ENCODE measurements at places on chromosomes 13 and 19. TPM values are rescaled to one million over a fixed set of nuclear protein-coding genes. Genes with fewer than 3 reads are reported as not detected.

GRCh38 chr19:34259367-34260095 lies 5.2 kb downstream of the GARRE1 start:
- no peak for DNase-seq

The MED16 gene
- 63.7 TPM for total RNA-seq

GRCh38 chr19:2426611-2427428 lies 566 bp downstream of the TIMM13 start:
- peak; percentile 63 for DNase-seq

The SWSAP1 gene
- total RNA-seq, result 0.76 TPM

DNA sequence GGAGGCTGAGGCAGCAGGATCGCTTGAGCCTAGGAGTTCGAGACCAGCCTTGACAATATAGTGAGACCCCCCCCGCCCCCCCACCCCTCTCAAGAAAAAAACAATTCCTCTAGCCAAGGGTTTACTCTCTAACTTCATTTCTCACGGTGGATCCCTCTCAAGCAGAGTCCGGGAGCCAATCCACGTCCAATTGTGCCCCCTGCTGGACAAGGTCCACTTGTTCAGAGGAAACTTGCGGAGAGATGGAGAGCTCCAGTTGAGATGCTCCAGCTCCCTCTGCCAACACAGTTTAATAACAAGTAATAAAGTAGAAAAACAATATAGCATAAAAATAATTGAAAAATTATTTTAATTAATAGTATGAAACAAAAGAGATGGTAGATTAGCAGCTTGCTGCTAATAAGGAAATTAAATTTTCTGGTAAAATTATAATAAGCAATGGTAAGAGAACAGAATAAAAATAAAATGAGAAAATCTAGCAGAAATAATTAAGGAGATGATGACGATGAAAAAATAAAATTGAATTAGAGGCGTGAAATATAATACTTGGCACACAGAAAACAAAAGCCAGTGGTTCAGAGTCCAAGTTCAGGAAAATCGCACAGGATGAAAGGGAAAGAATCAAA lies 14.5 kb upstream of the SIGLEC14 start:
- peak; percentile 82 for DNase-seq

DNA sequence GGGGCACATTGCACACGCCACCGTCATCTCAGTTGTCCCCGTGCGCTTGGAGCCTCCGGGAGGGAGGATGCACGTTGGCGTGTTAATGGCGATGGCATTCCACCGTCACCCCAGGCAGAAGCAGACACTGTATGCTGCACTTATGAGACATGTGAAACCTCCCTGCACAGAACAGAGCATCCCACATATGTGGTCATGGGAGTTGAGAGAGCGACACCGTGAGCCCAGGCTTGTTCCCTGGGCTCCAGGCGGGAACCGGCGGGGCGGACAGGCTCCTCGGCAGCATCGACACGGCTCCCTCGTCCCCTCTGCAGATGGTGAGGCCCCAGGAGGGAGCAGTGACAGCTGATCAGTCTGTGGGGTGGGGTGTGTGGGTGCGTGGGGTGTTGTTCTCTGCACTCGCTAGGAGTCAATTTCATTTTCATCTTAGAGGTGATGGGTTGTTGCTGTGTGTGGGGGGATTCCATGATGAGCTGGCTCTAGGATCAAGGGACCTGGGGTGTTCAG lies 40.4 kb downstream of the CRTC1 start:
- DNase-seq, result no peak

DNA sequence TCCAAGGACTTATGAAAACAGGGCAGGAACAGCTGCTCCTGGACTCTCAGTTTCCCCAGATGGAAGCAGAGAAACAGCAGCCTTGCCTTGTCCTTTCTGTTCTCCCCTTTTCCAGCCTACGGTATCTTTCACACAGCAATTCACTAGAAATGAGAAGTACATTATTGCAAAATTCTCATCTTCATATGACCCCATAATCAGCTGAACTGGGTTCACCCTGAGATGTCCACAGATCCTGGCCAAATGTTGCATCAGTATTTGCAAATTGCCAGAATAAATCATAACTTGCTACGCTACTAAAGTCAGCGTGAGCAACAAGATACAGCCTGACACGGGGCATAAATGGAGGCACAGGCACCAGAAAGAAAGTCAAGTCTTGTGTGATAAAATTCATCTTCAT lies 16.1 kb downstream of the VSTM1 start:
- DNase-seq, result no peak

GRCh38 chr19:55539090-55539984 lies 2.4 kb upstream of the SBK2 start:
- no peak for DNase-seq

The RASAL3 gene
- 6.6 TPM for total RNA-seq

GRCh38 chr19:40797963-40798682 lies 868 bp upstream of the EGLN2 start:
- peak; percentile 78 for DNase-seq

- DNase-seq, result no peak
Observed at GRCh38 chr19:54030895-54031586, 32.7 kb downstream of the VSTM1 start.

DNA sequence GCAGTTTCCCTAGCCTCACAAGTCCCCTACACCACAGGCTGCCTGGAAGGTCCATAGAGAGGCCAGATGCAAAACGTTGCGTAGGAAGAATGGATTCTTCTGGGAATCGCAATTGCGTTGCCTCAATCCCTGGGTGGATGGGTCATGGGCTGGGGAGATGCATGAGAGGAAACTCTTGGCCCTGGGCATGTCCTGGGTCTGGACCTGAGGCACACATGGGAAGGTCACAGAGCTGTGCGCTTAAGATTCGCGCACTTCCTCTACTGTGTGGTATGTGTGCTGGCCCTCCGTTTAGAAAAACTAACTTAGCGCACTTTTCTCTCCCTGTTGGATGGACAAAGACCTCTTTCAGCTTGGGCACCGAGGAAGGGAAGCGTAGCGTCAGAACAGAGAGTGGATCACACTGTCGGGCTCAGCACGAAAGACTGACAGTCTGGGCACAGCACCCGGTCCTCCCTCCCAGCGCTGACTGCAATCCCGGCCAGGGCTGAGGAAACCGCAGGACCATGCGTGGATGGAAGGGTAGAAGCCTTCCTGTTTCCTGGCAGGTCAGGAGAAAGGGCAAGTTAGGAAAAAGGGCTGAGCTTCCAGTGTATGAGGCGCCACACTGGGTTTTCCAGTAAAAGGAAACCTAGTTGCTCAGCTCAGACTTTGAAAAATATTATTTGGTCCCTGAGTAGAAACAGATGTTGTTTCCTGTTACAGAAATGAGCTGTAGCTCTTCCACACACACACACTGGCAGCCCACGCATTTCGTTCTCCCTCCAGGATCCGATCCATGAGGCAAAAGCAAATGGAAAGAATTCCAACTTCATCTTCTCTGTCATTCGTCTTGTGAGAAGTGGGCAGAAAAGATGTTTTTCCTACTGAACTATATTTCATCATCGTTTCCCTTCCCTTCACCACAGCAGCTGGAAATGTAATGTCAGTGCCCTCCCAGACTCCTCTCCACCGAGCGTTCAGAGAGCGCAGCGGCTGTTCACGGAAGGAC lies 86.0 kb downstream of the ING1 start:
- no peak for DNase-seq

DNA sequence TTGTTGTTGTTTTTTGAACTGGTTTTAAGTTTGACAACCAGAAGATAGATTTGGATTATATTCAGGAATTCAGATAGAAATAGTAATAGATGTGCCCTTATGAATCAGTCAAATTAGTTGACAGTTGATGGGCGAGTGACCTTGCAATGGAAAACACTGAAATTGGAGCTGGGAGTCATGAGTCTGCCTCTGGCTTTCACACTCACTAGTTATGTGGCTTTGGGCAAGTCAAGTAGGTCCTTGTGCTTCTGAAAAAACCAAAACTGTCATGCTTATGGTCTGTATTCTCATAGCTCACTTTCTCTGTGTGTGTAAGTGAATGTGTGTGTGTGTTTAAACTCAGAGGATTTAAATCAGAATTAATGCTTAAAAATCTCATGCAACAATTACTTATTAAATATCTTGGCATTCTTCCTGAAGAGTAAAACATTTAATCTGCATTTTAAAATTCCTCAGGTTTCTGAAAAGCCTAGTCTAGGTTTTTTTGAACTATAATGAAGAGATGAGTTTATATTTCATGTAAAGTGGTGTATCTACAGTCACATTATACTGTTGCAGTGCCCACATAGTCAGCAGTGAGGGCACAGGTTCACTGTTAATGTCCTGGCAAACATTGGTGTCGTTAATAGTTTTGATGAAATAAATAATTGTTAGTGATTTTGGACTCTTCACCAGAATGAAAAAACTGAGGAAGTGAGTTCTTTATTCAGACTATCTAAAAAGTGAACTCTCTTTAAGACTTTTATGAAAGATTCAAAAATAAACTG lies 32.5 kb downstream of the UCHL3 start:
- no peak for DNase-seq

GRCh38 chr13:98364647-98365046 lies 187.6 kb upstream of the RNF113B start:
- no peak for DNase-seq

The PLK5 gene
- not detected for total RNA-seq

DNA sequence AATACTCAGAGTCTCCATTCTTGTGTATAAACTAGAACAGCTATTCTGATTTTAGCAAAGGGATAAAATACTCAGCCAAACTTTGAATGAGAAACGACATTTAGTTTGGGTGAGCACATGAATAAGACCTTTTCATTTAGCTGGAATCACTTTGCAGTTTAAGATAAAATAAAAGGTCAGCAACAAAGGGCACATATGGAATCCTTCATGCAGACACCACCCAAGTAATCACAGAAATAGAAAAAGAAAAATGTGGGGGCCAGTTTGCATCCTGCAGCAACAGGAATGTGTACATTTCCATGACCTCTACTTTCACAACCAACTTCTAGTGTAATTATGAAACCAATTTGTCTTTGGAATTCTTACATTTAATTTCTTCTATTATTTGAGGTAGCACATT lies 1637.4 kb downstream of the PCDH9 start:
- no peak for DNase-seq

The SOX1 gene
- not detected for total RNA-seq

The PSPN gene
- 0.83 TPM for total RNA-seq

The GADD45GIP1 gene
- 12.5 TPM for total RNA-seq

DNA sequence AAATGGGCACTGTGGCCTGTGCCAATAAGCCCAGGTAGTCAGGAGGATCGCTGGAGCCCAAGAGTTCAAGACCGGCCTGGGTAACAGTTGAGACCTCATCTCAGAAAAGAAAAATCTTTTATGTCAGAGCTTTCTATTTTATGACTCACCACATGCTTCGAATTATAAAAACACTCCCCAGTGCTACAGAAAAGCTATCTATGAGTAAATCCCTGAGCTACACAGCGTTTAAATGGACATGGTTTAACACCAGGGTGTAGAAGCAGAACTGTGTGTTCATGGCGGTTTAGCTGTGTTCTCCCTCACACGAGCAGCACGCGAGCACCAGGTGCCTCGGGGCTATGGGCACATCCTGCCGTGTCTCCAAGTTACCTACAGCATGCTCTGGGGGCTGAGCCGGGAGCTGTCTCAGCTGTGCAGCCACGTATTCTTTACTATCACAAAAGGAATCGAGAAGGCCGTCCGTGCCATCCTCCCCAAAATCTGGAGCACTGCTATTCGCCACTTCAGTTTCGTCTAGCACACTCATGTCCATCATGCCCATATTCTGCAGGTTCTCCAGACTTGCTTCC lies 6.7 kb downstream of the SAFB2 start:
- no peak for DNase-seq

The NLRP9 gene
- total RNA-seq, result not detected

- DNase-seq, result peak; percentile 64
Observed at GRCh38 chr13:31046711-31047279, 114.3 kb downstream of the TEX26 start.

GRCh38 chr13:80655778-80656511 lies 315.0 kb upstream of the SPRY2 start:
- no peak for DNase-seq

The SHD gene
- 21.3 TPM for total RNA-seq

DNA sequence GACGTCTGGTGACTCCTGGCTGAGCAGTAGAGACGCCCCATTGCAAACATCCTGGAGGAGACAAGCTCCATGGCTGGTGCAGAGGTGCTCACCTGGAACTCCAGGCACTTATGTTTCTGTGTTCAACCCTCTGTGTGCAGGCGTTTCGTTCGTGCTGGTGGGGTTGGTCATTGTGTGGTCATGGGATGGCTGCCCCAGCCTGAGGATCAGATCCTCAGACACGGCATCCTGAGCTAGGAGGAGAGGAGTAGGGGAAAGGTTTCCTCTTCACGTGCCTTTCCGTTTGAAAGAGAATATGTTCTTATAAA lies 87.8 kb downstream of the SIPA1L3 start:
- DNase-seq, result no peak

DNA sequence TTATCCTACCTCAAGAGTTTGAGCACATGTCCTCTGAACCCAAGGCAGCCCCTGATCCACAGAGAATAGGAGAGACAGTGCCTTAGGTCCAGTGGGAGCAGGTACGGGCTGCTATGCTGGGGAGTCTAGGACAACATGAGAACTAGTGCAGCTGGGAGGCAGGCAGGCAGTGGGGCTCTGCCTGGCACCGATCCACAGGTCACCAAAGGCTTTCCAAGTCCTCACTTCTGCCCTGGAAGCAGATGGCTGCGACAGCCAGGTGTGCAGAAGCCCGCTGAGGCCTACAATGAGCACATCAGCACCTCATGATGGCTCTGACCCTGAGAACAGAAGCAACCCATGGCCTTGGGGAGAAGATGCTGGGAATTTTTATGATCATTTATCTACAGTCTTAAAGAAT lies 29.8 kb upstream of the EPHX3 start:
- DNase-seq, result no peak

- no peak for DNase-seq
Observed at GRCh38 chr19:1451916-1452801, 2.2 kb downstream of the APC2 start.

GRCh38 chr13:75713852-75714251 lies 77.7 kb downstream of the LMO7 start:
- no peak for DNase-seq

DNA sequence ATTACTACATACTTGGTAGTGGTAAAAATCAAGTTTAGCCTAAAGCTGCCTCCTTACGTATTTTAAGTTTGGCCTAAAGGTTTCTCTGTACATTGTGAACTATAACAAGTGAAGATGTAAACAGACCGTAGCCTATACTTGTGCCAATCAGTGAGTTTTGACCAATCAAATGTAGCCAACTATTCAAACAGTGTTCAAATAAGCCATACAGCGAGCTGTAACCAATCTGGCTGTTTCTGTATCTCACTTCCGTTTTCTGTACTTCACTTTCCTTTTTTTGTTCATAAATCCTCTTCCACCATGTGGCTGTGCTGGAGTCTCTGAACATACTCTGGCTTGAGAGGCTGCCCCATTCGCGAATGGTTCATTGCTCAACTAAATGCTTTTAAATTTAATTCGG lies 2504.6 kb downstream of the PCDH9 start:
- DNase-seq, result no peak

- no peak for DNase-seq
Observed at GRCh38 chr19:52945652-52946321, 16.9 kb downstream of the ZNF816 start.

- no peak for DNase-seq
Observed at GRCh38 chr13:105991622-105992277, 543.7 kb downstream of the EFNB2 start.

DNA sequence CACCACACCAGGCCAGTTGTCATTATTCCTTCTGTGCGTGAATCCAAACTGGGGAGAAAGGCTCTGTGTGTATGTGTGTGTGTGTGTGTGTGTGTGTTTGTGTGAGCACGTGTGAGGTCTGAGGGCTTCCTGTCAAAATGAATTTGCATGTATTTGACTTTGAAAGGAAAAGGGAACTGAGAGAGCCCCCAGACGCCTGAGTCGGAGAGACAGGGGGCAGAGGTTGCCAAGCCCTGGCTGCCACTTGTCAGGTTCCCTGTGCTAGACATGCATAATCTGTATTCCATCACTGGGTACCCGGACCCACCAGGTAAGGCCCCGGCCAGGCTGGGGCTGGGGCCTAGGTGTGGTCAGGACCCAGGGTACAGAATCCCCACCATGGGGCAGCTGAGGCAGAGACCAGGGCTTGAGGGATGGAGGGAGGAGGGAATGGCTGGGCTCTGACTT lies at the start of gene CLEC17A:
CLEC17A (plus strand) TSS at position 191 of the 447 bp plus-strand sequence; CDS start at position 268, 77 bp downstream.
- peak; percentile 88 for DNase-seq

All from Peyer's patch (tissue), 4 donors.